Calu3 (cell line): ENCODE measurements at places on chromosomes 1 and 21. TPM values are rescaled to one million over a fixed set of nuclear protein-coding genes. Genes with fewer than 3 reads are reported as not detected.

GRCh38 chr1:191176131-191176530 lies 698.5 kb upstream of the BRINP3 start:
- H3K4me3 ChIP-seq, result no peak overlapping the region
- H3K27ac ChIP-seq, result no peak overlapping the region
- peaks cover 20% of the 10 kb centered on the region for H3K4me1 ChIP-seq
- no peaks in the 10 kb centered on the region for H3K27me3 ChIP-seq
- H3K36me3 ChIP-seq, result no peaks in the 10 kb centered on the region

The ADGRL4 gene
- total RNA-seq, result not detected in 2 replicates

The MMEL1 gene
- total RNA-seq, result 5.6 and 10.9 TPM in 2 replicates

The COL9A2 gene
- 3.0 and 3.2 TPM in 2 replicates for total RNA-seq

DNA sequence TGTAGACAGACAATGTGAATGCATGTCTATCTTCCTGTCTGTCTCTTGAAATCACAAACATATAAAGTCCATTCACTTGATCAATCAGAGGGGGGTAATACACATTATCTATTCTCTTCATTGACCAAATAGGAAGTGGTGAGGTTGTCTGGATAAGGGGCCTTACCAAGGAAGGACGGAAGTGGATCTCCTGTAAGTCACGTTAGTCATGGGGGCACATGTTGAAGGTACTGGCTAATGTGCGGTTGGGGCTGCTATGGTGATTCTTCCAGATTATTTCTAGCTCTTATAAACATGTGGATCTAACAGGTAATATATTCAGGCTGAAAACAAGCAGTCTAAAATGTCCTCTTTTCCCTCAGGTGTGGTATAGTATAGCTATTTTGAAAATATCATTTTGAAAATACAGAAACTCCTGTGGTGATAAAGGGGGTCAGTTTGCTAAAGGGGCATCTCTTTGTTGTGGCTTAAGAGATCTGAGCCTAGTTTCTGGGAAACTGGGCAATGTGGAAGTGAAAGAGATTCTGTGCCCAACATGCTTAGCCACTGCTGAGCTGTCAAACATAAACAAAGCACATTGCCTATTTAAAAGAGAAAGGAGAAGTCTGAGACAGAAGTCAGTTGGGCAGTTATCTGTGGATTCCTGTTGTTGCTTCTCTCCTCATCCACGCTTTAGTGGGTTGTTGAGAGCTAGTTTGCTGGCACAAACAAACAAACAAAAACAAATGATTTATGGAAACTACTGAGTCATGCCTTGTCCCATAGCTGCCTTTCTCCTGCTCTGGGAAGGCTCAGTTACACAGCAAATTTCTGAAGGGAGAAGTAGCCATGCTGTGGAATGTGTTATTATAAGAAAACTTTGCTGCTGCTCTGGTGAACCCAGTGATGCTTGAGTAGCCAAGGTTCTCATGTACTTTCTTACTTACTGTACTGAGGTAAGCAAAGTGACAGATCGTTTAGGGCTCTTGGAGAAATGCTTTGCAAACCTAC lies 166.9 kb downstream of the HLX start:
- H3K27me3 ChIP-seq, result peaks cover 16% of the 10 kb centered on the region
- H3K36me3 ChIP-seq, result peaks cover 4% of the 10 kb centered on the region
- H3K4me1 ChIP-seq, result no peaks in the 10 kb centered on the region
- DNase-seq, result no peak

The OR2T11 gene
- total RNA-seq, result not detected in 2 replicates

The ABL2 gene
- 38.8 and 47.8 TPM in 2 replicates for total RNA-seq

GRCh38 chr1:68011657-68012375 lies 38.6 kb downstream of the DIRAS3 start:
- H3K36me3 ChIP-seq, result no peaks in the 10 kb centered on the region
- no peak overlapping the region for H3K4me3 ChIP-seq
- H3K4me1 ChIP-seq, result no peaks in the 10 kb centered on the region

DNA sequence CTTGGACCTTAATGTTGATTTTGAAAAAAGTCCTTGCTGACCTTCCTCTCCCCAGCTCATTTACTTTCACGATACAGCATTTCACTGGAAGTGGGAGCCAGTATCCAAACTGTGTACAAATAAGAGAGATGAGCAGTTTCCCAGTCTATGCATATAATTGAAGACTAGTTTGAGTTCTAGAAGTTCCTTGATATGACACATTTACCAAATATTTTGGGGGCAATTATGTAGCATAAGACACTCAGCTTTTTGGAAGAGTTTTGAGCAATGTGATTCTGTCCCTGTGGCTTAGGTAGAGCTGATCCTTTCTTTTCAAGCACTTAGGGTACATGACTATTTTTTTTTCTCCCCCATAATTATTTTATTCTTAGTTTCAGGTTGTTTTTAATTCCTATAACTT lies 26.4 kb downstream of the GIPC2 start:
- H3K27me3 ChIP-seq, result no peaks in the 10 kb centered on the region
- no peaks in the 10 kb centered on the region for H3K36me3 ChIP-seq
- H3K27ac ChIP-seq, result no peak overlapping the region
- no peak overlapping the region for H3K4me3 ChIP-seq

- no peak overlapping the region for H3K27ac ChIP-seq
- peaks cover 24% of the 10 kb centered on the region for H3K4me1 ChIP-seq
- no peak for DNase-seq
- peaks cover 12% of the 10 kb centered on the region for H3K36me3 ChIP-seq
- no peaks in the 10 kb centered on the region for H3K27me3 ChIP-seq
Measured at GRCh38 chr1:8422510-8423268, 104.8 kb downstream of the SLC45A1 start.

DNA sequence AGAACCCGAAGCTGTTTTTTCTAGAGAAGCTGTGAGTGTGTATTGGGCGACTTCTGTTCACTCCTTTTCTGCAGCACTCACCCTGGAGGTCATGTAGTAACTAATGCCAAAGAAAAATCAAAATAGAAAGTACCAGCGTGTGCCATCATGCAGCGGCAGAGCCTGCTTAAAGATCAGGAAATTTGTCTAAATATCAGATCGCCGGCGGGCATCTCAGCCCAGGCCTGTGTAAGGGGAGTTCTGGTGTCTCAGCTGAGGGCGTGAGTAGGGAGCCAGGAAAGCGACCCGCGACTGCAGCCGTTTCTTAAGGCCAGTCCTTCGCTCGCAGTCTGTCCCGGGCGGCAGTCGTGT lies 768 bp downstream of the EDARADD start:
- peaks cover 8% of the 10 kb centered on the region for H3K4me1 ChIP-seq
- peaks cover 84% of the 10 kb centered on the region for H3K27me3 ChIP-seq
- H3K27ac ChIP-seq, result no peak overlapping the region
- peaks cover 9% of the 10 kb centered on the region for H3K36me3 ChIP-seq
- no peak for DNase-seq

The PDPN gene
- total RNA-seq, result not detected in 2 replicates

The RNF220 gene
- 65.7 and 68.7 TPM in 2 replicates for total RNA-seq

The CCT3 gene
- 554 and 598 TPM in 2 replicates for total RNA-seq

DNA sequence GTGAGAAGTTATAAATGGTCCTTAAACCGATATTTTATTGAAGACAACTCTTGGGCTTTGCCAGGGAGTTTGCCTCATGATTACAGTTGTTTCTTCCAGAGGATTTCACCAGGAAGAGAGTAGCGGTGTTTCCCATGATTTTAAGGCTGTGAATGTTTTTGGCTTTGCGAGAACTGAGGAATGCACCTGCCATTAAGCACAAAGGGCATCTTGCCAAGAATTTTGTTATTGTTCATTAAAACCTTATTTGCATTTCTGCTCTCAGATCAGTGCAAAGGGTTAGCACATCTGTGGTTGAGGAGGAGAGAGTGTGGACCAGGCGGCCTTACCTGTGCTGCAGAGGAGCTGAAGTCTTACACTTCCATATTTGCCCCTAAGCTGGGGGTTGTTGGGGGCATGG lies 13.8 kb downstream of the CNIH3 start:
- no peaks in the 10 kb centered on the region for H3K4me1 ChIP-seq
- no peak for DNase-seq
- H3K27ac ChIP-seq, result no peak overlapping the region
- peaks cover 22% of the 10 kb centered on the region for H3K27me3 ChIP-seq
- H3K4me3 ChIP-seq, result no peak overlapping the region

- no peak overlapping the region for H3K4me3 ChIP-seq
Measured at GRCh38 chr1:182189535-182190066, 128.1 kb upstream of the ZNF648 start.

The OR2T35 gene
- total RNA-seq, result not detected in 2 replicates

The WDR4 gene
- 29.9 and 32.0 TPM in 2 replicates for total RNA-seq

DNA sequence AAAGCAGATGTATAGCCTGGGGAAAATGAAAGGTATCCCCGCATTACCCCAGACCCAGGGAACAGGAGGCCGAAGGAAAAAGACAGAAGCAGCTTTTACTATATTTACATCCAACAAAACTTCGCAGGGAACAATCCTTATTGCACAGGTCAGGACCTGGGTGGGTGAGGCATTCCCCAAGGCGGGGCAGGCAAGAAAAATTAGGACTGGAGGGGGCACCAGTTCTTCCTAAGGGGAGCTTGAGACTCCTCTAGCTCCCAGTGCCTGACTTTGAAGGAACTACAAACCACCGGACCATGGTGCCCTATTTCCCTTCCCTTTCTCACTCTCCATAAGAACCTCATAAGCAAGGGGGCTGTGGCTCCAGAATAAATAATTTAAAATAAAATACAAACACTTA lies 6.7 kb upstream of the GATAD2B start:
- no peak overlapping the region for H3K4me3 ChIP-seq
- H3K27me3 ChIP-seq, result no peaks in the 10 kb centered on the region
- H3K27ac ChIP-seq, result no peak overlapping the region
- peaks cover 33% of the 10 kb centered on the region for H3K36me3 ChIP-seq
- no peak for DNase-seq

The FCRL4 gene
- not detected in 2 replicates for total RNA-seq

The LRRN2 gene
- not detected in 2 replicates for total RNA-seq

GRCh38 chr1:51247022-51247421 lies 10.9 kb downstream of the RNF11 start:
- no peak for DNase-seq
- no peak overlapping the region for H3K27ac ChIP-seq
- H3K4me1 ChIP-seq, result peaks cover 20% of the 10 kb centered on the region

DNA sequence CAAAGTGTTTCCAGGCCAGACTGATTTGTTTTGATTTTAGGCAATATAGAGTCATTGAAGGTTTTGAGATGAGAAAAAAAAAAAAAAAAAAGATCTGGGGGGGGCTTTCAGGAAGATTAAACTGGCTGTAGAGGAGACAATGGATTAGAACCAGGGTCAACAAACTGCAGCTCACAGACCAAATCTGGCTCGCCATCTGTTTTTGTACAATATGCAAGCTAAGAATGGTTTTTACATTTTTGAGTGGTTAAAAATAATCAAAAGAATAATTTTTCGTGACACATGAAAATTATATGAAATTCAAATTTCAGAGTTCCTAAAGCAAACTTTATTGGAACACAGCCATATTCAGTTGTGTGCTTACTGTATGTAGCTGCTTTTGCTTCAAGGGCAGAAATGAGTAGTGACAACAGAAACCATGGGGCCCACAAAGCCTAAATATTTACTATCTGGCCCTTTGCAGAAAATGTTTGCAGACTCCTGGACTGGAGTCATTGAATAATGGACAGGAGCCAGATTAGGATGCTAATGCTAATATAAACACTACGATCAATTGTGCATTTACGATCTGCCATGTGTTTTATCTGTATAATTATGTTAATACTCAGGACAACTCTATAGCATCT lies 375.7 kb upstream of the DAB1 start:
- DNase-seq, result no peak
- no peak overlapping the region for H3K27ac ChIP-seq
- H3K27me3 ChIP-seq, result no peaks in the 10 kb centered on the region
- no peaks in the 10 kb centered on the region for H3K36me3 ChIP-seq
- no peak overlapping the region for H3K4me3 ChIP-seq

The SHISAL2A gene
- total RNA-seq, result not detected in 2 replicates

- H3K4me1 ChIP-seq, result no peaks in the 10 kb centered on the region
- H3K27me3 ChIP-seq, result peaks cover 27% of the 10 kb centered on the region
- H3K4me3 ChIP-seq, result no peak overlapping the region
- H3K36me3 ChIP-seq, result peaks cover 6% of the 10 kb centered on the region
- DNase-seq, result peak; percentile 78
- H3K27ac ChIP-seq, result no peak overlapping the region
Measured at GRCh38 chr1:7646981-7647901, 123.9 kb upstream of the VAMP3 start.

DNA sequence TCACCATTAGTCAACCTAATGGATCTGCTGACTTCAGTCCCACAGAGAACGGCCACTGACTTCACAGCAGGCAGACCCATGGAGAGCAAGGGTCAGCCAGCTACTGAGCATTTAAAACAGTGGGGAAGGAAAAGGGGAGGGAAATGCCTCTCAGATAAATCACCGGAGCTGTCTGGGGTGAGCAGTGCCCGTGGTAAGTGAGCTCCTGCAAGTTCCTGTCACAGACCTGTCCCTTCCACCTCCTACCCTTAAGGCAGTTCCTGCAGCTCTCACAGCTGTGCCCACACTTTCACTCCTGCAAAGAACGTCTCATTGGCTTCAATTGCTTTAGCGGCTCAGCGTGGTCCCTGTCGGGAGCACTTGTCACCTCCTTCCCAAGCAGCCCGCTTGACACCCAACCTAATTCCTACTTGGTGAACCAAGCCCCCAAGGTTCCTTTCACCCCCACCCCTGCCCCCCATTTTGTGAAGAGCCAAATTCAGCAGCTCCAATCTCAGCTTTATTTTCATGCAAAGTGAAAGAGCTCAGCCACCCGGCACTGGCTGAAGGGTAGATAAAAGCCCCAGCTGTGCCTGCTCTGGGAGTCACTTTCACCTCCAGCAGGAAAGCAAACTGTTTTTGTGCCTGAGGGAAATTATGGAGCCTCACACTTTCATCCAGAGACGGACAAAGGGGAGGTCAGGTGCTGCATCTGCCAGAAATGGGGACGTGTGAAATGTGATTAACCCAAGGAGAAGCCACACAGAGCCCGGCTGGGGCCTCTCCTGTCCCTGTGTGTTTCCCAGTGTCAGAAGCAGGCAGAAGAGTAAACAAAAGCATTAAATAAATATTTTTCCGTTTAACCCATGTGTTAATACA lies 306.2 kb downstream of the TTLL7 start:
- no peak overlapping the region for H3K27ac ChIP-seq
- peak; percentile 6 for DNase-seq
- H3K4me3 ChIP-seq, result peak overlapping the region; percentile 56
- peaks cover 8% of the 10 kb centered on the region for H3K4me1 ChIP-seq
- H3K27me3 ChIP-seq, result peaks cover 15% of the 10 kb centered on the region

The AMPD1 gene
- not detected in 2 replicates for total RNA-seq

GRCh38 chr1:26359981-26360806 lies 6.3 kb upstream of the CRYBG2 start:
- H3K36me3 ChIP-seq, result peaks cover 14% of the 10 kb centered on the region
- H3K4me1 ChIP-seq, result peaks cover 46% of the 10 kb centered on the region
- DNase-seq, result no peak
- H3K27ac ChIP-seq, result peak overlapping the region; percentile 83

The MYOM3 gene
- 0.42 and 1.0 TPM in 2 replicates for total RNA-seq
